ENCODE measurements at places on chromosomes 16 and 17. TPM values are rescaled to one million over a fixed set of nuclear protein-coding genes. Genes with fewer than 3 reads are reported as not detected.

The GSDMA gene
- total RNA-seq: 0.59 TPM

The EIF1 gene
- total RNA-seq: 753 TPM

The SPATA22 gene
- not detected for total RNA-seq

The OSGIN1 gene
- total RNA-seq: 0.84 TPM

The CLEC19A gene
- not detected for total RNA-seq

The SMPD3 gene
- 3.0 TPM for total RNA-seq

The C17orf50 gene
- not detected for total RNA-seq

The P2RX1 gene
- total RNA-seq: 2.0 TPM

The WFDC1 gene
- not detected for total RNA-seq

The TBC1D3 gene
- not detected for total RNA-seq

The CACNA1H gene
- 0.32 TPM for total RNA-seq

The KRTAP9-2 gene
- not detected for total RNA-seq

The PPP1R1B gene
- not detected for total RNA-seq

The HP gene
- total RNA-seq: not detected

The SALL1 gene
- not detected for total RNA-seq

The DNASE1L2 gene
- total RNA-seq: 2.6 TPM

The SPNS2 gene
- total RNA-seq: 0.64 TPM

The TMEM220 gene
- total RNA-seq: 0.84 TPM

The MRM3 gene
- 17.6 TPM for total RNA-seq

The PLXDC1 gene
- 0.98 TPM for total RNA-seq

The BAIAP2 gene
- total RNA-seq: 5.3 TPM
